Activated CD8-positive, alpha-beta memory T cell treated with anti-CD3 and anti-CD28 coated beads for 1 hour (primary cell): ENCODE measurements at places on chromosomes 6 and 20.

- no peak for DNase-seq
Measured at GRCh38 chr20:7926767-7927166, 13.5 kb downstream of the HAO1 start.

DNA sequence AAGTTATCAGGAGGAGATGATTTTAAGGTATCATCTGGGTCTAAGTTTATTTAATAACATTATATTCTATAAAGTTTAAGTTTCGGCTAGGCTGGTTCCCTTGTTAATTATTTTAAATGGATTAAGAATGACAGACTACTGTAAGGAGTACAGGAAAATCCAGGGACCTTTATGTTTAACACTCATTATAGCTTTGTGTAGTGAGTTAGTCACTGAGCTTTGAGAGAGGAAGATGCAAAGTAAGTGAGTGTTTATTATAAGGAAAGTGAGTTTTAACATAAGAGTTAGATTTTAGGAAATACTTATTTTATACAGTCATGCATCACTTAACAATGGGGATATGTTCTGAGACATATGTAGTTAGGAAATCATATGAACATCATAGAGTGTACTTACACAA is 485.5 kb downstream of the MMUT start:
- no peak for DNase-seq

- DNase-seq = no peak
Measured at GRCh38 chr6:40395066-40395697, 192.0 kb downstream of the LRFN2 start.

GRCh38 chr6:51617751-51618150 is 469.7 kb downstream of the PKHD1 start:
- no peak for DNase-seq

DNA sequence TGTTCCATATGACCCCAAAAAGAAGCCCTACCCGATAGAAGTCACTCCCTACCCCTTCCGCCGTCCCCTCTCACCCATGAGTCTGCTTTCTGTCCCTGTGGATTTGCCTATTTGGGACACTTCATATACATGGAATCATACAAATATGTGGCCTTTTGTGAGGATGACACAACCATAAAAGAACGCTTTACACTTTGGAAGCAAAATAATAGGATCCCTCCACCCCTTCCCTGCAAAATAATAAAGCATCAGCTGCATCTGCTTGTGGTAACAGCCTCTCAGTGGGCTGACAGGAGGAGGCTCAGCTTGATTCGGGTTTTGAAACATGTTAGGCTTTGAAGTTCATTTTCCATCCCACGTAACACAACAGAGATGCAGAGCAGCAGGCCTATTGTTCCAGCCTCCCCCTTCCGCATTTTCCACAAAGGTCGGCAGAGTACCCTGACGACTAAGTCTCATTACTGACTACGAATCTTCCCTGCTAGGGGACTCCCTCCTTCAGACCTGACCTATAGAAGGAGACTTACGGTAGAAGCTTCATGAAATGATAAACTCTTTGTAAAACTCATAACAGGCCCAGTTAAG is 99.1 kb downstream of the ALDH8A1 start:
- no peak for DNase-seq

- DNase-seq = no peak
Measured at GRCh38 chr6:1131285-1132079, 180.4 kb upstream of the FOXQ1 start.

DNA sequence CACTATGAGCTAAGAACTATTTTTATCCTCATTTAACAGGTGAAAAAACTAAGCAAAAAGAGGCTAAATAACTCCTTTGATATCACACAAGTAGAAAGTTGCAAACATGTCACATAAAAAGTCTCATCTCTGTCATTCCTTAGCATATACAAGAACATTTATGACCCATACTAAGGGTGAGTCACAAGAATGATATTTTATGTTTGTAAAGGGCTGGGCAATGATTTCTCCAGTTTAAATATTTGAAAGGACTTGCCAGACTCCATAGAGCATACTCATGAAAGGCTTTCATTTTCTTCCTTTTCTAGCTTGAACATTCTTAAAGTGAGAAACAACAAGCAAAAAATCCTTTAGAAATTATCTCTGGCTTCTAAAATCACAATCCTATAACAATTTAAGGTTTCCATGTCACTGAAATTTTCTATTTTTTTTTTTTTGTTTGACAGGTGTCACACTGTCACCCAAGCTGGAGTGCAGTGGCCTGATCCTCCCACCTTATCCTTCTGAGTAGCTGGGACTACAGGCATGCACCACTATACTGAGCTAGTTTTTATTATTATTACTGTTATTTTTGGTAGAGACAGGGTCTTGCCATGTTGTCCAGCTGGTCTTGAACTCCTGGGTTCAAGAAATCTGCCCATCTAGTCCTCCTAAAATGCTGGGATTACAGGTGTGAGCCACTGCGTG is 338.0 kb upstream of the KHDRBS2 start:
- DNase-seq = no peak

GRCh38 chr6:15712797-15713196 is 50.0 kb upstream of the DTNBP1 start:
- no peak for DNase-seq

DNA sequence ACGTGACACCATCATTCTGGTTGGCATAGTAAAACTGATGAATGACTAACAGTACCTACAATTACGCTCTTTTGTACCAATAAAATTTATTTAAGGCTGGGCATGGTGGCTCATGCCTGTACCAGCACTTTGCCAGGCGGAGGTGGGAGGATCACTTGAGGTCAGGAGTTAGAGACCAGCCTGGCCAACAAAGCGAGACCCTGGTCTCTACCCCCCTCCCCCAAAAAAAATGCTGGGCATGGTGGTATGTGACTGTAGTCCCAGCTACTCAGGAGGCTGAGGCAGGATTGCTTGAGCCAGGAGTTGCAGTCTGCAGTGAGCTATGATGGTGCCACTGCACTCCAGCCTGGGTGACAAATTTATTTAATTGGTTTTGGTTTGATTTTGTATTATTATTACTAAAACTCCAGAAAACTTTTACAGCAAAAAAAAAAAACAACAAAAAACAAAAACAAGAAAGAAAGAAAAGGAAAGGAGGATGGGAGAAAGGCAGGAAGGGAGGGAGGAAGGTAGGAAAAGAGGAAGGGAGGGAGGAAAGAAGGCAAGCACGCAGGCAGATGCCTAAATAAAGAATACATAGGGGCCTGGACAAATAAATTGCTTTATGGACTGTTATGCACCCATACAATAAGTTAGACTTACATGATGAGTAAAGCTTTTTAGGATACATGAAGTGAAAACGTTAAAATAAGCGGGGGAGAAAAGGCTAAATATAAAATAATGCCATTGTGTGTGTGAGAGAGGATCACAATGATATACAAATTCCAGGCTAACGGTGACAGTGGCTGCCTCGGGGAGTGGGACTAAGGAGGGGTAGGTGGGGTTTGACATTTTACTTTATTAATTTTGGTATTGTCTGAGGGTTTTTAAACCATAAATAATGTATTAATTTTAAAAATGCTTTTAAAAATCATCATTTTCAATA is 682 bp upstream of the ZSCAN9 start:
- DNase-seq = no peak

- no peak for DNase-seq
Measured at GRCh38 chr6:158369241-158369640, 57.0 kb downstream of the TULP4 start.

- no peak for DNase-seq
Measured at GRCh38 chr20:10946124-10946880, 272.5 kb upstream of the JAG1 start.

DNA sequence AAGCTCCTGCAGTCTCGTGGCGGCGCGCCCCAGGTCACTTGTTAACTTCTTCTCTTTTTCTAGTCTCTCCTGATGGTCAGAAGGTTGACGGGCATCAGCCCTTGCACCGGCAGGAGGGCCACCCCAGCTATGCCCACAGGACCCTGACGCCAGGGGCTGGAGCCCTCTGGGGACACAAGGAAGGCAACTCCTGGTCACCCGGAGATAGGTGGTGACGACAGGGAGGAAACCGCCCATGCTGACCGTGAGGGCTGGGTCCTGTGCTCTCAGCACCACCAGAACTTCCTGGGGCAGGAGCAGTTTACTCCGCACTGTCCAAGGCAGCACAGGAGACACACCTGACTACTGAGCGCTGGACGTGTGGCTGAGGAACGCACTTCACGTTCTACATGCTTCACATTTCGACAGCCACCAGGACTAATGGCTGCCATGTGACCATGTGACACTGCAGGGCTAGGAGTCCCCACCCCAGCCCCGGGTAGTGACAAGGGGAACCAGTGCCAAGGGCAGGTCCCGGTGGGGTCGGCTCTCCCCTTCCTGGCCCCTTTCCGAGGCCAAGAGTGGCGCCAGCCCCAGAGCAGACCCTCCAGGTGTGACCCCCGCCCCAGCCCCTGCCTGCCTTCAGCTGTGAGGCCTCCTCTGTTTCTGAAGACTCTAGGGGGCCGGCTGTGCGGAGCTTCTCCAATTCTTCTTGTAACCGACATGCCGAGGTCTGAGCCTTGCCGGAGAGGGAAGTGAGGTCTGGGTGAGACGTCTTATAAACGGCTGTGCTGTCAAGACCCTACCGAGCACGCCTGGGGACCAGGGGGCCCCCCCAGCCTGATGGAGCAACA is 45.2 kb downstream of the DSTN start:
- DNase-seq = no peak

DNA sequence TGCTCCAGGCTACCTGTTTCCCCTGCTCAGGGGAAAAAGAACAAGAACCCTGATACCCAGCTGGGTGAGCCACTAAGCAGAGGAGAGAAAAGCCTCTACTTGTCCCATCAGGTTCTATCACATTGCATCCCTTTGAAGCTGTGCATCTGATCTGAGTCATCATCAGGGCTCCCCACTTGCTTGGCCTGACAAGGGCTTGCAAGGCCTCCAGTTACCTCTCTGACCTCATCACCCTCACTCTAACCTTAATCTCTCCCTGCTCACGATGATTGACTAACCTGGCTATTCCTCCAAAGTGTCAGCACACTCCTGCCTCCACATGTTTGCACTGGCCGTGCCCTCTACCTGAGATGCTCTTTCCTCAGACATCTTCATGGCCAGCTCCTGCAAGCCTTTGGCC is 309.5 kb upstream of the CHD6 start:
- DNase-seq = no peak

- DNase-seq = no peak
Measured at GRCh38 chr6:42118162-42119001, 24.0 kb downstream of the C6orf132 start.

GRCh38 chr6:147709396-147710272 is 201.1 kb downstream of the SAMD5 start:
- no peak for DNase-seq

DNA sequence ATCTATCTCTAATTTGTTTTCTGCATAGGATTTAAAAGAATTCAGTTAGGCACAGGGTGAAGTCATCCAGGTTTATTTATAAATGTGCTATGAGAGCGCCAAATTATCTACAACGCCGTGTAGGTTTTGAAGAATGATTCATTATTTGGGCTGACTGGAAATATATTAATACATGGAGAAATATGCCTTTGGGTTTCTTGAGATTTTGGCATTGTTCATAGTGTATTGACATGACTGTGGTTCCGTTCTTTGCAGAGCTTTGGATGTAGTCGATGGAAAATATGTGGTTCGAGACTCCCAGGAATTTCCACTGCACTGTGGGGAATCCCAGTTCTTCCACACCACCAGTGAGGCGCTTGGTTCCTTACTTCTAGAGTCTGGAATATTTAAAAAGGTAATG is 90.9 kb downstream of the CRYBG1 start:
- DNase-seq = no peak

- DNase-seq = no peak
Measured at GRCh38 chr6:40444312-40444711, 142.9 kb downstream of the LRFN2 start.
